ENCODE measurements at places on chromosomes 3 and 15.

DNA sequence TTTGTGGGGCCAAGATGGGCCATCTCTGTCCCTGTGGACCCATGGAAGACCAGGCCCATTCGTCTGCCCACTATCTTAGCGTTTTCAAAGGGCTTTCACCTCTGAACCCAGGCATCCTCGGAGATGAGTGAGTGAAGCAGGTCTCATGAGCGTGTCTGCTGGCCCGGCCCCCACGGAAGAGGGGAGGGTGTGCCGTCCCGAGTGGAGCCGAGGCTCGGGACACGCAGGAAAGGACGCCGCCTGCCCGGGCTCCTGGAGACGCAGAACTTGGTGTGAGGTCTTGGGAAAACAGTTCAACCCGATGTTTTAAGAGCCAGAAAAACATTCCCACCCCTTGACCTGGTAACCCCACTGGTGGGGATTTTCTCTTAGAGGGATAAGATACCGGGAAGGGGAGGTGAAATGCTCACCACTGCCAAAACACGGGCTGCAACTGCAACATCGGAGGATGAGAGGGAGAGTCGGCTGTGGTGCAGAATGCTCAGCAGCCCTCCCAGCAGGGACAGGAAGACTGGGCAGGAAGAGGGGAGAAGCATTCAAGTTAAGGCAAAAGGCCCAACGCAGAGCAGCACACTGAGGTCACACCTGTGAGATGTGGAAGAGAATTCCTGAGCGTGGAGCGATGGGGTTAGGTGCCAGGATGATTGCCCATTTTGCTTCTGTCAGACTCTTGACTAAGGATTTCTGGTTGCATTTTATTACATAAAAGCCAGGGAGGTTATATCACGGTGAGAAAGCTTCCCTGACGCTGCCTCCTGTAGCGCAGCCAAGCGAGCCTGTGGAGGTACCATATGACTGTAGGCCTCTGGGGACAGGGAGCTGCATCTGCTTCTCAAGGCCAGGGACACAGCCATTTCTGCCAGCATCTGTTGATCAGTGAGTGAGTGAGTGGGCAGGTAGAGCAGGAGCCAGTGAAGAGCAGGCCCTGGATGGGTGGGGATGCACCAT is 14.1 kb upstream of the STAB1 start:
- DNase-seq, result no peak

- DNase-seq, result no peak
Observed at GRCh38 chr3:123137001-123137400, 64.7 kb upstream of the SEC22A start.

DNA sequence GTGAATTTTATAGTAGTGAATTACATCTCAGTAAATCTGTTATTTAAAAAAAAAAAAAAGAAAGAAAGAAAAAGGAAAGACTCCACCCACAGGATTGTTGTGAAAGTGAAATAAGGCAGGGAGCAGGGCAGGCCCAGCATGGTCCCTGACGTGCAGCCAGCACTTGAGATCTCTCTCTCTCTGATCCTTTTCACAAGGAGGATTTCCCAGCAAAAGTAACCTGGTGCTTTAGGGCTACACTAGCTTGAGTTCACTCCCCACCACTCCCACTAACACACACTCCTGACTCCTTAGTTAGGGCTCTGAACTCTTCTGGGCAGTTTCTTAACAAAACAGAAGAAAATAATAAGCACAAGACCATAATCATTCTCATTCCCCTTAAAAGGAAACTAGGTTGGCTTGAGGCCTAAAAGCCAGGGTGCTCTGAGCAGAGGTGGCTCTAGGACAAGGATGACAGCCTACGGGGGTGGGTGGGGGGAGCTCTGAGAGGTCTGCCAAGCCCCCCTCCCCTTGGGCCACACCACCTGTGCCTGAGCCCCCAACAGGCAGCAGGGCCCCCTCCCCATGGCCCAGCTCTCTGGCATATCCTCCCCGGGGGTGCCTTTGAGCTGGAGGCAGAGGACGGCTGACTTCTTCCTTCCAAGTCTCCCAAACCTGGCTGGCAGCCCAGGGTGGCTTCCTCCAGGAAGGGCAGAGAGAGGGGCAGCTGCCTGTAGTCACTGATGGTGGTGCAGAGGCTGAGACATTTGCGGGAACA is 856 bp downstream of the TMEM40 start:
- no peak for DNase-seq

- DNase-seq, result no peak
Observed at GRCh38 chr15:29570121-29570947, 251.9 kb downstream of the TJP1 start.

- DNase-seq, result no peak
Observed at GRCh38 chr3:16205156-16205870, 30.8 kb downstream of the GALNT15 start.

- DNase-seq, result peak; percentile 14
Observed at GRCh38 chr15:85047271-85047948, 65.8 kb downstream of the PDE8A start.

- DNase-seq, result no peak
Observed at GRCh38 chr3:17119201-17120072, 234.7 kb downstream of the PLCL2 start.

GRCh38 chr3:111541911-111542483 is at the start of gene CD96:
TSS of gene CD96 (plus strand) at chr3:111542197. CDS start at chr3:111542249, 52 bp downstream.
- DNase-seq, result peak; percentile 89

Measured in CD4-positive, alpha-beta T cell treated with Interleukin-17A for 1 hour (primary cell).